ENCODE measurements at places on chromosomes 1 and 21.

GRCh38 chr1:844472-845026, 79.2 kb upstream of the SAMD11 start:
- no peak for DNase-seq

- DNase-seq, result no peak
Measured at GRCh38 chr1:25817840-25818501, 1.8 kb upstream of the MTFR1L start.

DNA sequence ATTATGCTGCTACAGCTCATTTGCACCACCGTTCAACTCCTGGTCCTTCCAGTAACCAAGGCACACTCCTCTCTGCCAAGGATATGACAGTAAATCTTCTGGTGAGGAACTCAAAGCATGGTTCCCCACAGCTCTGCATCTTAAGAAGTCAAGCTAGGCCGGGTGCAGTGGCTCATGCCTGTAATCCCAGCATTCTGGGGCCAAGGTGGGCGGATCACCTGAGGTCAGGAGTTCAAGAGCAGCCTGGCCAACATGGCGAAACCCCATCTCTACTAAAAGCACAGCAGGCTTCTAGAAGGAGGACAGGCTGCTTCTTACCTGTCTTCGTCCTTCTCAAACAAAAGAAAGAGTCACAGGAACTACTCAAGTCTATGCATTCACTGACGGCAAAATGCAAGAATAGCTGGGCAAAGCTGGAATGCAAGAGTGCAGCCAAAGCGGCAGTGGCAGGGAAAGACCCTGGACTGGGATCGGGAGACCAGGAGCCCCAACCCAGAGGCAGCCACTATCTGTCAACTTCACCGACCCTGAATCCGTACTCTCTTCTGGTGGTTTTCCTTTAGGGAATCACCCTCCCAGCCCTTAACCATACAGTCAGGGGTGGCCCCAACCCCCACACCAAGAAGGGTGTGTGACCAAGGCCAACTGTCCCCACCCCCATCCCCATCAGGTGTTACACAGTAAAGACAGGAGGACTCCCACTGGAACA, 75.5 kb downstream of the NPHP4 start:
- DNase-seq, result no peak

GRCh38 chr21:44317241-44317782, 17.5 kb downstream of the PFKL start:
- no peak for DNase-seq

DNA sequence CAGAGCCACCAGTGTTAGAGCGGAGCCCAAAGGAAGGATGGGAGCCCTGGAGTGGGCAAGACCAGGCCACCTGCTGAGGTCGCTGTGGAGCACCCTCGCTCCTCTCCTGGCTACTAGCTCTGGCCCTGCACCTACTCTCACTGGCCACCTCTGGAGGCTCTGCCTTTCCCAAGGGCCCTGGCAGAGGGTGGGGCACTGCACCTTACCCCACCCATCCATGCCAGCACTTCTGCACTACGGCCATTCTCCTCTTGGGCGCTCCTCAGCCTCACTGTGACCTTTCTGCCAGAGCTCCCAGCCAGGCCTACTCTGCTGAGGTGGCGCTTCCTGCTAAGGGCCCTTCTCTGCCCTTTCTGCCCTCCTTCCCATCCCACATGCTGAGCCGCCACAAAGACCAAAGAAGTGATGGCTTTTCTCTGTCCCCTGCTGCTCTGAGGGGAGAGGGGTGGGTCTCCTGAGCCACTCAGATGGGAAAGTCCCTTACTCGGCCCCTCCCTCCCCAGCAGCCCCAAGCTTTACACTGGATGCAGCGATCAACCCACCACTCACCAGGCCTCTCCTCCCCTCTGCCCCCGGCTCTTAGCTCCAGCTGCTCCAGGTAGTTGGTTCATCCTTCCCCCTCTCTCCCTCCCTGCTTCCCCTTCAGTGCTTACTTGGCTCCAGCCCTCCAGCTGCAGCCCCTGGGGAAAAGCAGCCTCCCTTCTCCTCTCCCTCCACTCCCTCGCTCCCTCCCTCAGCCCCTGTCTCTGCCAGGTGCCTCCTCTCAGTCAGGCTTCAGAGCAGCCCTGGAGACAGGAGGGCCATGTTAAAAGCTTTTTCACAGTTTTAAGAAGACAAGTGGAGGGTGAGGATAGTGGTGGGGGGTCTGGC, 14.8 kb upstream of the TMEM222 start:
- no peak for DNase-seq

- DNase-seq, result no peak
Measured at GRCh38 chr1:64453688-64454087, 16.2 kb upstream of the CACHD1 start.

GRCh38 chr1:17429183-17429582, 10.3 kb downstream of the RCC2 start:
- DNase-seq, result no peak

DNA sequence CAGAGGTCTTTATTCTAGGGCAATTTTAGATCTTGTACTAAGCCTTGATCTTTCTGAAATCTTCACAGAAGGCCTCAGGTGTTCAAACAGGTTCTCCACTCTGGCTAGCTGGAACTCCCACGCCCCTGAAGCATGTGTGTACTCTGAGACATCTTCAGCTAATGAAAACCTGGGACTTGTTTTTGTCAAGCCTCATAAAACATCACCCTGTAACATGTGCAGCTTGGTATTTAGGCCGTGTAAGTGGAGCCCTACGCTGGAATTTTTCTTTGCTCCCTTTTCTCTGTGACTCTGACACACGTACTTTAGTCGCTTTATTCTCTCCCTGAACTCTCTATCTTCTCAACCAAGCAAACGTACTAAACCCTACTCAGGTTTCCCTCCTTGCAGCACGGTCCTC, 701.9 kb upstream of the ZP4 start:
- no peak for DNase-seq

DNA sequence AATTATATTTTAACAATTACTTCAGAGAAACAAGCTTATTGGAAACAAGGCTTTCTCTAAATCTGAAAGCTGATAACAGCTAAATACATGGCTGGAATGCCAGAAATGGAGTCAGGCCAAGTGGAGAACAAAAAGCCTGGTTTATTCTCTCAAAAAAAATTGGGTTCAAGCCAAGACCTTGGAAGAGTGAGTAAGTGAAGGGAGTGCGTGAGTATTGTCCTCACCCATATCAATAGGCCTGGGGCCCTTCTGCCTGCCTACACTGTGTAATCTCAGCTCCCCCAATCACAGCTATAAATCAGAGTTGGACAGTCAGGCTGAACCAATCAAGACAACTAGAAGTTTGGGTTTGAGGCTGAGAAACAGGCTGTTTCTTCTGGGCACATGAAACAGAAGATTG, 7.4 kb downstream of the KYAT3 start:
- no peak for DNase-seq

DNA sequence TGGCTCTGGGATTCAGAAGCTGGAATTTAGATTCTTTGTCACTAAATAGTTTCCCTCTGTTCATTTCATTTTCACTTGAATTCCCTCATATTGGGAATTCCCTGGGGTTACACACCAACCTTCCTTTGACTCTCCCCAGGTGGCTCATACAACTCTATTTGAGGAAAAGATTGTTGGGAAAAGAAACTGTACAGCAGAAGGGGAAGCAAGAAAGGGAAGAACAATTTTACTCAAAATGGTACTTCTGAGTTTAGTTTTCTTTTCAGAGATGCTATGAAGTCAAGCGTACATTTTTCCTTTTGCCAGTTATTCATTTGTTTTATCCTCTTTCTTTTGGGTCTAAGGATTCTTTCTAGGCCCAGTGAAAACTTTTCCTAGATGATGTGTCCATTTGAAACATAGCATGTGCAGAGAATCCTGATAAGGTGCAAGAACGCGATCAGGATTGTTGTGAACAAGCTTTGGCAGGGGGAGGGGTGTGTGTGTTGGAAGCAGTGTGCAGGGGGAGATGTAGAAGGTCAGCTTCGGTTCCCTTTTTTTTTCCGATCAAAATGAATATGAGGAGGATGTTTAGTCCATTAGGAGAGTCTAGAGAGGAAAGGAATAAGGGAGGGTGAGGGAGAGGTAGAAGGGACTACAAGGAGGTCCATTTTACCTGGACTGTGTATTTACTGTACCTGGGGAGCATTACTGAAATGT, 26.8 kb upstream of the CD1D start:
- no peak for DNase-seq

DNA sequence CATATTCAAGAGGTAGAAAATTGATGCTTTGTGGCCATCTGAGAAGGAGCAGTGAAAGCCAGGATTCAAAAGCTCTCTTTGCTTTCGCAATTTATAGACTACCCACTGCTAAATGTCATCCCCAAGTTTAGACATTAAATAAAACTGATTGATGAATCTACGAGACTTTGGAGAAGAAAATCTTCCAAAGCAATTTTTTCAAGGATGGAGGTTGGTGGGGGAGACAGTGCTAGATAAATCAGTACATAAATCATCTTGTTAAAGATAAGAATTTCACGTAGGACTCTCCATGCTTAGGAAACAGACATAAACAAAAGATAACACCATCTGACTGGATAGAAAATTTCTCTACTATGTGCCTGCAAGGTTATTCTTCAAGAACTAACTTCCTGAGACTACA, 147.6 kb upstream of the TIAM1 start:
- DNase-seq, result no peak

All from NCI-H1930 (cell line).